Mesendoderm (in vitro differentiated cells): ENCODE measurements at places on chromosomes 13 and 19.

DNA sequence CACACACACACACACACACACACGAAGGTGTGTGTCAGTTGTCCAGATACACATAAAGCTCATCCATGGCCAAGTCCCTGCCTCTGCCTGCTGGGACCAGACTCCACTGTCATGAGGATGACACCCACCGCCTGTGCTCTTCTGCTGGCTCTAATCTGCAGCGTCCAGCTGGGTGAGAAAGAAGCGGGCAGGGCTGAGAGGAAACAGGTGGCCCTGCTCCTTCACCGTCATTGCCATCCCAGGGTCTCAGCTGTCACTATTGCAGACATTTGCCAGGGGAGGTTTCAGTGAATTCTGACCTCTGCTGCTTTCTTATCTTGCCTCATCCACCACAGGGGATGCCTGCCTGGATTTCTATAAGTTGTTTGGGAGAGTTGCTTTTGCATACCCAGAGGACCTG lies 31.4 kb downstream of the SCGB2B2 start:
- DNase-seq: no peak

DNA sequence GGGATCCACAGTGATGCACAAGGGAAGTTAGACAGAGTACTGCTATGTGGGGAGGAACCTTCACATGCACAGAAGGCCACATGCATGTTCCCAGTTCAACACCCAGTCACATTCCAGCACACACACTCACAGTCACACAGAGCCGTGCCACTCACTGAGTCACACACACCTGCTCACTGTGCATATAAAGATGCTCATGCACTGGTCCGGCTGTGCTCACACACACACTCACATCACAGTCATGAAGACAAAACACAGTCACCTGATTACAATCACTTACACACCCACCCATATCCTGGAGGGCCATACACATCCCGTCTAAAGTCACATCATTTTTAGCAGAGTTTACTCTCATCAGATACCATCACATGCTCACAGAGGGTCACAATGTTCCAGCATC lies 478 bp downstream of the CLC start:
- no peak for DNase-seq

DNA sequence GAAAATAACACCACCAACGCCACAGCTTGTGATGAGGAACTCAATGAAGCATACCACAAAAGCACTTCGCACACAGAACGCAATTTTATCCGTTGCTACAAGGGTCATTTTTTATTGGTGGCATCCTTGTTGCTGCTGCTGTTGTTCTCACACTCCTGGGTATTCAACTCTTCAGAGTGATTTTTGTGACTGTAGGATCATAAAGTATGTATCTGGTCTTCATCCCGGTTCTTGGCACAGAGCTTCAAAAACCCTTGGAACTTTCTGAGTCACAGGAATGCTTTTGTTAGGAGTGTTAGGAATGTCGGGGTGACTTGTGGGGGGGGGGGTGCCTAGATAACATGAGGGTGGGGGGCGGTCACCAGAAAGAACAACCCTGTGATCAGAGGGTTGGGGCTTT lies 108.4 kb downstream of the ZNF557 start:
- DNase-seq: no peak

- DNase-seq: no peak
Observed at GRCh38 chr13:64640002-64640401, 2590.1 kb downstream of the PCDH9 start.

GRCh38 chr13:79711631-79712030 lies 230.7 kb downstream of the NDFIP2 start:
- no peak for DNase-seq

DNA sequence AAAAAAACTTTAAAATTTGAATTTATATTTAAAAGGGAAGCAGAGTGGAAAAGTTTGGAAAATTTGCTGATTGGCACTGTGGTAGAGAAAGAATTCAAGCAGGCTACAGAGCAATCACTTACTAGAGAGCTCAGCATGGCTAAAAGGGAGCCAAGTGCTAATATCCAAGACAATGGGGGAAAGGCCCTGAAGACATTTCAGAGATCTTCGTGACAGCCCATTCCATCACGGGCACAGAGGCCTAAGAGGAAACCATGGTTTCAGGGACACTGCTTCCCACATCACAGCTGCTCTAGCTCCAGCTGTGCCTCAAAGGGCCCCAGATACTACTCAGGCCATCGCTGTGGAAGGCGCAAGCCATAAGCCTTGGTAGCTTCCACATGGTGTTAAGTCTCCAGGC lies 73.7 kb downstream of the SGCG start:
- DNase-seq: no peak

DNA sequence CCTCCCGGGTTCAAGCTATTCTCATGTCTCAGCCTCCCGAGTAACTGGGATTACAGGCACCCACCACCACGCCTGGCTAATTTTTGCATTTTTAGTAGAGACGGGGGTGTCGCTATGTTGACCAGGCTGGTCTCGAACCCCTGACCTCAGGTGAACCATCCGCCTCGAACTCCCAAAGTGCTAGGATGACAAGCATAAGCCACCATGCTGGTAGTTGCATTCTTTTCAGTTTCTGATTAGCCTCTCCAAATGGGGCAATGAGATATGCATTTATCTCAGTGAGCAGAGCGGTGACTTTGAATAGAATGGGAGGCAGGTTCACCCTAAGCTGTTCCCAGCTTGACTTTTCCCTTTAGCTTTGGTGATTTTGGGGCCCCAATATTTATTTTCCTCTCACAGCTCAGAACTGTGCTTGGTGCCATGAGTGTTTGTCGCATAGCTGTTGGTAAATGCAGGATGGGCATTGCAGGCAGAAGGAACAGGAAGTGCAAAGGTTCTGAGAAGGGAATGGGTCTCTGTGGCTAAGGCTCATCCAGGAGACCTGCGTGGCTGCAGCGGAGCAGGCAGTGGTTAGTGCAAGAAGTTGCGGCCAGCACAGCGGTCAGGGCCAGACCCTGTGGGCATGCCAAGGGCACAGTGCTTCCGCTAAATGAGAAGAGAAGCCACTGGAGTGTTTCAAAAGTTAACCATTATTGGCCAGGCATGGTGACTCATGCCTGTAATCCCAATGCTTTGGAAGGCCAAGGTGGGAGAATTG lies 20.7 kb downstream of the LYPD3 start:
- DNase-seq: no peak

DNA sequence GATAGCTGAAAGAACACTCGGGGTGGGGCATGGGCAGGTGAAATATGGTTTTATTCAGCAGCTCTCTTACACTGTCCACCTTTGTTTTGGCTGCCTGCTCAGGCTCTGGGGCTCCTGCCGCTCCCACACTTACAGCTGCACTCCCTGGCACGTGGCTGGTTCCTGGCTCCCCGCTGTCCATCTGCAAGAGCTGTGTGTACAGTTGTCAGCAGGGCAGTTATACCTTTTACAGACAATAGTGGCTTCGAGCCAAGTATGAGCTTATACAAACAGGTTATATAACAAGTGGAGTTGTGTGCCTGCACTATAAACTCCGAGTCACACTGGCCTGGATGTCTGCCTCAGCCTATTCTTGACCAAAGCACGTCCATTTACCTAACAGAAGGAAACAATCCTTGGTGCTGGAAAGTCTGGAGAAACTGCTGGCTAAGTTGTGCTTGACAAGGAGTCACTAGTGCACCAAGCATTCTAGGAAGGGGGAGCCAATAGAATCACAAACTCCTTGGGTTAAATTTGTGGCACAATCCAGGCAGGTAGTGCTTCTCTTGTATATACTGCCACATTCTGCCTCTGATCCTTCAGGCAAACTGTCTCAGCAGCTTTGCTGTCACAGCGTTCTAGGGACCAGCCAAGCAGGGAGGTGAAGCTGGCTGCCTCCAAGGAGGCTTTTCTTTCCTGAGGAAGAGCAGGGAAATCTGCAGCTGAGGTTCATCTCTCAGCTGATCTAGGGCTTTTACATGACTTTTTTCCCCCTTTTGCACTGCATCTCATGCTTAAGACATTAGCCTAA lies 68.2 kb downstream of the NHLRC3 start:
- DNase-seq: no peak

DNA sequence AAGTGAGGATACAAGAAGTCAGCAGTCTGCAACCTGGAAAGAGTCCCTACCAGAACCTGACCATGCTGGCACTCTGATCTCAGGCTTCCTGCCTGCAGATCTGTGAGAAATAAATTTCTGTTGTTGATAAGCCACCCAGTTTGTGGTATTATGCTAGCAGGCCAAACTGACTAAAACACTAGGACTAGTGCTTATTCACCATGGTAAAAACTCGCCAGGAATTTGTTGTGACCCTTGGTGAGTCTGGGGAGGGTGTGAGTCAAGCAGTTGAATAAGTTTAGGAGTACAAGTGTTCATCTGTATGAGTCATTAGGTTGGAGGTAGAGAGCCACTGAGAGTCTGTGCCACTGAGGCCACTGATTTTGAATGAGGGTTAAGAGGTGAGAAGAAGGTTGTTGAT lies 3.6 kb downstream of the ZIK1 start:
- no peak for DNase-seq

- no peak for DNase-seq
Observed at GRCh38 chr19:47895165-47895782, 9.2 kb upstream of the SULT2A1 start.

GRCh38 chr19:40241809-40242384 lies 15.4 kb upstream of the CCNP start:
- no peak for DNase-seq

DNA sequence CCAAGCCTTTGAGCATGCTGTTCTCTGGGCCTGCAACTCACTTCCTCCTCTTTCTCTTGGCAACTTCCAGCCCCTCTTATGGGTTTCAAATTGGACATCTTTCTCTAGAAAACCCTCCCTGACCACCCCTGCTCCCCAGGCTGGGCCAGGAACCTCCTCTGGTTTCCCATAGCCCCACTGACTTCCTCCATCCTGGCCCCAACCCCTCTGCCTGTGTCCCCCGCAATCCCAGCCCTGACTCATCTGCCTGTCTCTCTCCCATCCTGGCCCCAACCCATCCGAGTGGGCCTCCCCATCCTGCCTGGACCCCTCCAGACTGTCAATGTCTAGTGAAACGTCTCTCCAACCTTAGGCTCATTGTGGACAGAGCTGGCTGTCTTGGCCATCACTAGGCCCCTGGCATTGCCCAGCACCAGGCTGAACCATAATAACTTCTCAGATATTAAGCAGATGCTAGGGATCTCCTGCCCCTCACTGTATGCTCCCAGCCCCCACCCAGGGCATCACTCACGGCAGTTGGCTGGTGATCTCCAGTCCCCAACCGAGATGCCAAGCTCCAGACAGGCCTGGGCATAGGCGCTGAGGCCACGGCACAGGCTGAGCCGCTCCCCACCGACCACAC lies 16.8 kb downstream of the FCGBP start:
- no peak for DNase-seq

DNA sequence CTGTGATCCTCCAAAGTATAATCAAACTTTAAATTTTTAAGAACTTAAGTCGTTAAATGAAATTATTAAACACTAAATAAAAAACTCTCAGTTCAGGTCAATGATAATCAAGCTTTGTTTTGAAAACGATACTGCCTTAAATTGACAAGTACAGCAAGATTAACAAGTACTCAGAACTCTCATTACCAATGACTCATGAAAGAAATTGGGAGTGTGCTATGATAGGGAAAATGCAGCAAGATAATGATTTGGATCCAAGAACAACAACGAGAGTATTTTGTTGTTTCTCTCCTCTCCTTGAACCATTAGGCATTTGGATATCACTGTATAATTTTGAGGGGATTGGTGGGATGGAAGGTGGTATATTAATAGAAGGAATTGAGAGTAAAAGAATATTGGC lies 10.2 kb downstream of the N4BP2L2 start:
- DNase-seq: no peak

- DNase-seq: peak; percentile 72
Observed at GRCh38 chr19:2426611-2427428, 566 bp downstream of the TIMM13 start.

- peak; percentile 29 for DNase-seq
Observed at GRCh38 chr13:44819245-44819644, 170.0 kb downstream of the NUFIP1 start.

DNA sequence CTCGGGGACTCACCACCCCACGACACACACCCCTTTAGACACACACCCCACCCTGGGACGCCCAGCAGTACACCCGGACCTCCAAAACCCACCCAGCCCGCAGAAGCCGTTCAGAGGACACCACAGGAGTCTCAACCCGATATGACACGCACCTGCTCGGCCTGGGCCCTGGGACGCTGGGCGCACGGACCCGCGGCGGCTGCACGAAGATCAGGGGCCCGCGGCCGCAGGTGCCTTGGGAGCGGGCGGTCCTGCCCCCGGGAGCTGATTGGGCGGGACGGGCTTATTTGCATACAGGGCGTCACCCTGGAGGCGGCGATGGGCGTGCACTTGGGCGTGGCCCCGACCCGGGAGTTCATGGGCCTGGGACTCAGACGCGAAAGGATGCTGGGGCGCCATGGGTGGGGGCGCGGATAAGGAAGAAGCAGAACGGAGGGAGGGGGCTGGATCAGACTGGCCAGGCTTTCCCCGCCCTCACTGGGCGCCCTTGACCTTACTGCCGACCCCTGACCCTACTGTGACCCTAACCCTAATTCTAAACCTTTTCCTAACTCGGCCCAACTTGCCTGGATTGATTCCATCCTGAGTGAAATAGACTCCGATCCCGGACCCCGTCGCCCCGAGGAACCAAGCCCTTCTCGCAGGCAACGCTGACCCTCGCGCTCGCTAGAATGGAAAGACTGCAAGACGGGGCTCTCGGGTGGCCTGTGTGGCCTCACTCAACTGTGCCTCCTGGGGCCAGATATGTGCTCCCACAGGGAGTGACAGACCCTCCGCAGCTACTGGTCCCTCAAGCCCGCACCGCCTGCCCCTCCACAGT lies at the start of gene MEF2B:
TSS of gene MEF2B (minus strand) at position 211 of the 820 bp plus-strand sequence. CDS start 19,528 bp downstream, outside the sequence.
- DNase-seq: peak; percentile 89

DNA sequence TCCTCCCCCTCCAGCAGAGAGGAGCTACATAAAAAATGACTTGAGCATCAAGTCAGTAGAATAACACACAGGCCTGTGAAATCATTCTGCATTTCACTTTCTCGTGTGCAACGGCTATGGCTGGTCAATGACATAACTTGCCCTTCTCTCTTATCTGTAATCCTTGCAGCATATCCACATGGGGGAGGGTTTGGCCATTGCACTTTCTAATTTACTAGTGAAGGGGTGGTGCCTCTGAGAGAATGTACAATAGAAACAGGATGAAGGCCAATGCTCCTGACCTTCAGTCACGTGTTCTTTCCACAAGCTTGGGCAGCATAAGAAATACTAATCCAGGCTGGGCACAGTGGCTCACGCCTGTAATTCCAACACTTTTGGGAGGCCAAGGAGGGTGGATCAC lies 641.0 kb upstream of the ARGLU1 start:
- no peak for DNase-seq

DNA sequence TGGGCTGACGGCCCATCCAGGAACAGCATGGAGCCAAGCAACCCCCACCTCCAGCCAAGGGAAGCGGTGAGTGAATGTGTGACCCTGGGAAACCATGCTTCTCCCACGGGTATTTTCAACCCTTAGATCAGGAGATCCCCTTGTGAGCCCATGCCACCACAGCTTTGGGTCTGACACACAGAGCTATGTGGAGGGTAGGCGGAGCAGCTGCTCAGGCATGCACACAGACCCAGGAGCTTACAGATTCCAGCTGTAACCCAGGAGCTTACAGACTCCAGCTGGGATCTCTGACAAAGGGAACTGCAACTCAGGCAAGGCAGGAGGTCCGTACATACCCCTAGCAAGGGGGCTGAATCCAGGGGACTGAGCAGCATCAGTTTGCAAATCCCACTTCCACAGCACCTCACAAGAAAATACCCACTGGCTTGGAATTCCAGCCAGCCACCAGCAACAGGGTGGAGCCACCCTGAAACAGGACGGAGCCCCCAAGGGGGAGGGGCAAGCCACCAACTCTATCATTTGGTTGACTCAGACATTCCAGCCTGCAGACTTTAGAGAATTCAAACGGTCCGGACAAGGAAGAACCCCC lies 40.8 kb upstream of the RFXAP start:
- peak; percentile 93 for DNase-seq
